ENCODE measurements at places on chromosomes 2 and 18. TPM values are rescaled to one million over a fixed set of nuclear protein-coding genes. Genes with fewer than 3 reads are reported as not detected.

The ZNF2 gene
- 3.9 TPM for total RNA-seq

DNA sequence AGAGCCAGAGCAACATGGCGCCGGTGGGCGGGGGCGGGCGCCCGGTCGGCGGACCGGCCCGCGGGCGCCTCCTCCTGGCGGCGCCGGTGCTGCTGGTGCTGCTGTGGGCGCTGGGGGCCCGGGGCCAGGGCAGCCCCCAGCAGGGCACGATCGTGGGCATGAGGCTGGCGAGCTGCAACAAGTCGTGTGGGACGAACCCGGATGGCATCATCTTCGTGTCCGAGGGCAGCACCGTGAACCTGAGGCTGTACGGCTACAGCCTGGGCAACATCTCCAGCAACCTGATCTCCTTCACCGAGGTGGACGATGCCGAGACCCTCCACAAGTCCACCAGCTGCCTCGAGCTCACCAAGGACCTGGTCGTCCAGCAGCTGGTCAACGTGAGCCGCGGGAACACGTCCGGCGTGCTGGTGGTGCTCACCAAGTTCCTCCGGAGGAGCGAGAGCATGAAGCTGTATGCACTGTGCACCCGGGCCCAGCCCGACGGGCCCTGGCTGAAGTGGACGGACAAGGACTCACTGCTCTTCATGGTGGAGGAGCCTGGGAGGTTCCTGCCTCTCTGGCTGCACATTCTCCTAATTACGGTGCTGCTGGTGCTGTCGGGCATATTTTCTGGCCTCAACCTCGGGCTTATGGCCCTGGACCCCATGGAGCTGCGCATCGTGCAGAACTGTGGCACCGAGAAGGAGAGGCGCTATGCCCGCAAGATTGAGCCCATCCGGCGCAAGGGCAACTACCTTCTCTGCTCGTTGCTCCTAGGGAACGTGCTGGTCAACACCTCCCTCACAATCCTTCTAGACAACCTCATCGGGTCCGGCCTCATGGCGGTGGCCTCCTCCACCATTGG is 507 bp downstream of the CNNM4 start:
- DNase-seq: no peak
- H3K27me3 ChIP-seq: no peaks in the 10 kb centered on the region
- H3K27ac ChIP-seq: peak overlapping the region; percentile 78

DNA sequence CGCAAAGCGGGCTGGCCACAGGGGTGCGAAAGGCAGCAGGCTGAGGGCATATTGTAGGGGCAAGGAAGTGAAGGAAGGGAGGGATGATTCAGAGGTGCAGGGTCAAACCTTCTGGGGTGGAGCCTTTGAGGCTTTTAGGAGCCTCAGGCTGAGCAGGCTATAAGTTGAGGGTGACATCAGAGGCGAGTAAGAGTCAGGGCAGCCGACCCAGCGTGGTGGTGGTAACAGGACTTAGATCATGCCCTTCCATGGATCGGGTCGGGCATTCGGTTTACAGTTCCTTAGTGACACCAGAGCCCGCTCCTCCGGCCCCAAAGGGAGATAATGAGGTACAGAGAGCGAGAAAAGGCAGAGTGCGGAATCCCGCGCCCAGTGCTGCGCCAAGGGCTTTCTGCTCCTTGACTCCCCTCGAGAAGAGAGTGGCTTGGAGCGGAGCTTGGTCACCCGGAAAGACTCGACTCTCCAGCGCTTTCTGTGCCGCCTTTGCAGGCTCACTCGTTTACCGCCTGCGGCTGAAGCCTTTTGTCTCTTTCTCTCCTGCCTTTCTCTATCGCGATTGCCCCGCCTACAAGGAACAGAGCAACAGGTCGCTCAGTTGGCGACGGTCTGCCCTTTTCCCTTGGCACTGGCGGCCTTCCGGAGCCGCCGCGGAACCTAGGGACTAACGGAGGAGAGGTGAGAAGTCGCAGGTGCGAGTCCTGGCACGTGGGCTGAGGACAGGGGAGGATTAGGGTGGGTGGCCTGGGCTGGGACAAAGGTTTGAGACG is 720 bp downstream of the LBX2 start:
- peaks cover under 1% of the 10 kb centered on the region for H3K36me3 ChIP-seq
- H3K27me3 ChIP-seq: peaks cover 51% of the 10 kb centered on the region
- H3K27ac ChIP-seq: peak overlapping the region; percentile 20
- H3K4me3 ChIP-seq: peak overlapping the region; percentile 75
- DNase-seq: peak; percentile 58
- H3K4me1 ChIP-seq: peaks cover 35% of the 10 kb centered on the region

The PLCD4 gene
- total RNA-seq: 0.51 TPM

DNA sequence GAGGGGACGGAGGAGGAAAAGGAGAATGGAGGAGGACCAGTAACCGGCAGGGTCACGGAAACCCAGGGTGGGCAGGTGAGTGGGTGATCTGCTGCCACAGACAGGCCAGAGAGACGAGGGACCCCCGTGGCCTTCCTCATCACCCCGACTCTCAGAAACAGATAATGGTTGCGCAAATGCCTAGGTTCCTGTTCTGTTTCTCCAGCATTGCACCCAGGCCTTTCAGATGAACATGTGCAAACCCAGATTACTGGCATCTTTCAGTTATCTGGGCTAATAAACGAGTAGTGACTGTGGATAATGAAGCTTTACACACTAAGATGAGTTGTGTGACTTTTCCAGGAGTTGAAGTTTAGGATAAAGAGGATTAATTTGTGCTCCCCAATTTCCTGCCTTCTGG is 46.5 kb downstream of the TET3 start:
- peak overlapping the region; percentile 1 for H3K27ac ChIP-seq
- no peaks in the 10 kb centered on the region for H3K27me3 ChIP-seq
- no peak overlapping the region for H3K4me3 ChIP-seq
- H3K4me1 ChIP-seq: peaks cover 63% of the 10 kb centered on the region

DNA sequence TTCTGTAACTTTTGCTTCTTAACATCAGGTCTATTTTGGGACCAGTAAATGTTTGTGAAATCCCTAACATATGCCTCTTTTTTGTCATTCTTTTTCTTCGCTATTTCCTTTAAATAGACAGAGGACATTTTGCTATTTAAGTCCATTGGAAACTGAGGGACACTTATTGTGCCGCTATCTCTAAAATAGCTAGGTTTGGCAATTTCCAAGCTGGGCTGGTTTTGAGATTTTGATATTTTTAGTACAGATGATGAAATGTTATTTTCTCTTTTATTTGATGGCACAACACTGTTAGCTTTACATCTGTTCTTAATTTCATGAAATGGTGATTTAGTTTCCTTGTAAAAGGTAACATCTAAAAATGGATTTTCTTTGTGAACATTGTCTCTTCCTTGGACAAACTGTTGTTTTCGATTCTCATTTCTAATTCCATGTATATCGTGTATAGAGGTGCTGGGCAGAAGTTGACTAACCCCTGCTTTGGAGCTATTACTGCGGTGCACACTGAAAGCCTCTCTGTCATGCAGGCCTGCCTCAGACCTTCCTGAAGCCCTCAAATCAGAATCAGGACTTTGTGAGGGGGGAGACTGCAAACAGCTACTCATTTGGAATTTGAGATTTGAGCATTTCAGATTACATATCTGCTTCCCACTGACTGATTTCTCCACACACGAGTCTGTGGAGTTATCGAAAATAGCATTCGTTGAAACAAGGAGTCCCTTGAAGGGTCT is 594 bp downstream of the RAD51AP2 start:
- H3K27me3 ChIP-seq: peaks cover 7% of the 10 kb centered on the region
- no peaks in the 10 kb centered on the region for H3K36me3 ChIP-seq
- H3K27ac ChIP-seq: no peak overlapping the region
- H3K4me1 ChIP-seq: no peaks in the 10 kb centered on the region
- H3K4me3 ChIP-seq: no peak overlapping the region
- DNase-seq: no peak

The PIK3C3 gene
- total RNA-seq: 49.5 TPM

DNA sequence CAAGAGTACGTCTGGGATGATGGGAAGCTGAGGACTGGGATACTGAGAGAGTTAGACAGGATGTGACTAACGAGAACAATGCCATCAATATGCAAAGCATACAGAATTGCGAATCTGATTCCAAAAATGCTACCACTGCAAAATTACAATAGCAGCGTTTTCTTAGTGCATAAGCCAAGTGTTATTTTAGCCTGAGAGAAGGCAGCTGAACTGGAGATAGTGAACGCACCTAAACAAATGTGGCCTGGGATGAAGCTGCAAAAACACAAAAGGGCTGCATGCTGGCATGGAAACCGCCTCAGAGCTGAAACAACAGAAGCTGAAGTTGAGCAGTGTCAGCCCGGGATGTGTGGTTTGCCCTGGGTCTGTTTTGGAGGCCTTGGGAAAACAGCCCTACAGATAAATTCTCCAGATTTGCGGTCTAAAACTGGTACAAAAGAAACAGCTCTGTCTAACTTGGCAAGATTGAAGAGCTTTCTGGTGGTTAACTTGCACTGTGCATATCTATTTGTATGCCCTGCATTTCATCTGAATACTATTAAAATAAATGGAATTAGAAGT is 45.5 kb downstream of the LYPD6 start:
- H3K4me3 ChIP-seq: no peak overlapping the region
- H3K4me1 ChIP-seq: no peaks in the 10 kb centered on the region
- no peak for DNase-seq
- no peak overlapping the region for H3K27ac ChIP-seq
- peaks cover 6% of the 10 kb centered on the region for H3K27me3 ChIP-seq

The UBXN2A gene
- 11.8 TPM for total RNA-seq
